Ovary (tissue), 10 donors: ENCODE measurements at places on chromosomes 16 and 17. TPM values are rescaled to one million over a fixed set of nuclear protein-coding genes. Genes with fewer than 3 reads are reported as not detected.

DNA sequence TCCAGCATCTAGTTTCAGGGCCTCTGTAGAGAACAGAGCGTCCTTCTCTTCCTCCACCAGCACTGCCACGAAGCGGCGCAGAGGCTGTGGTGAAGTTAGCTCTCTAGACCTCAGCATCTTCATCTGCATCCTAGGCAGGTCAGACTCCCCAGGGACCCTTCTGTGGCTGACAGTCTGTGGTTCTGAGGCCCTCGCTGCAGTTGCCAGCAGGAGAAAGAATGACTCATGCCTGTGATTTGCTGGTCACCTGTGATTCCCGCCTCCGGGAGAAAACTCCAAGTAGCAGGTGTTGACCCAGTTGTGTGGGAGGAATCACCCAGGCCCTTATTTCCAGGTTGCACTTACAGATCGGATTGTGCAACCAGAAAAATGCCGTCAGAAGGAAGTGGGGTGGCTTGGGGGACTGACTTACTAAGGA is 117.3 kb upstream of the CACNG5 start:
- no peaks in the 10 kb centered on the region for H3K27me3 ChIP-seq
- no peaks in the 10 kb centered on the region for H3K4me1 ChIP-seq
- DNase-seq, result no peak
- no peak overlapping the region for H3K4me3 ChIP-seq

DNA sequence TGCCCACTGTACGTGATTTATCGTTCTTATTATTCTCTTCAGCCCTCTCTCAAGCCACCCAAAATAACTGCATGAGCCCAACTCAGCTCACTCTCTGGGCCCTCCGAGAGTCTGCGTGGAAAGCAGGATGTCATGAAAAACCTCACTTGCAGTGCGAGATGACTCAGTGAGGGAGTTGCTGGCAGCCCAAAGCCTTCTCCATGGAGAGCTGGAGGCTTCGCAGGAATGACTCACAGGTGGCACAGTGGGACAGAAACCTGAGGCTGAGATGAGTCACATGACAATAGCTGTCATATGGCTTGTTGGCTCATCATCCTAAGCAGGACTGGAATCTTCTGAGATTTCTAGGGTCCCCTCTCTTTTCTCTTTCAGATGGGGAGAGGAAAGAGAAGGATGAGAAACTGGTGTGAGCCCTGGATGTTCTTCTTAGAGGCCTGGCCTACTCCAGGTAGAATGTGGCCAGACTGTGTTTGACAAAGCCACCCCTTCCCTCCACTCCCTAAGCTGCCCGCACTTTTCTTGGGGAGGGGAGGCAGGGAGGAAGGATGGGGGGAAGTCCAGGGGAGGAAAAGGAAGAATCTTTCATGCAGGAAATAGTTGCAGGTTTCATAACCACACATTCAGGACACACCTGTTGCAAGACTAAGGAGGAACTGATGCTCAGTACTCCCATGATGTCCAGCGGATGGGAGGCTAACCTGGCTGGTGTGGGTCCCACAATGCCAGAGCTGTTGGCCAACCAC is 160.6 kb upstream of the RPL38 start:
- no peak for DNase-seq
- no peak overlapping the region for H3K27ac ChIP-seq
- H3K4me3 ChIP-seq, result no peak overlapping the region
- no peaks in the 10 kb centered on the region for H3K27me3 ChIP-seq

- H3K4me3 ChIP-seq, result no peak overlapping the region
- H3K36me3 ChIP-seq, result no peaks in the 10 kb centered on the region
These were observed 2.2 kb upstream of the ATF7IP2 start for GRCh38 chr16:10383626-10384025.

- H3K36me3 ChIP-seq, result no peaks in the 10 kb centered on the region
- peak; percentile 52 for DNase-seq
- no peak overlapping the region for H3K27ac ChIP-seq
- no peak overlapping the region for H3K4me3 ChIP-seq
- H3K27me3 ChIP-seq, result no peaks in the 10 kb centered on the region
These were observed 1.2 kb upstream of the FGF11 start for GRCh38 chr17:7437950-7438614.

- no peaks in the 10 kb centered on the region for H3K36me3 ChIP-seq
- no peak overlapping the region for H3K27ac ChIP-seq
- no peak overlapping the region for H3K4me3 ChIP-seq
- DNase-seq, result no peak
- no peaks in the 10 kb centered on the region for H3K27me3 ChIP-seq
- no peaks in the 10 kb centered on the region for H3K4me1 ChIP-seq
These were observed 491.0 kb upstream of the CDH5 start for GRCh38 chr16:65875381-65876055.

- no peaks in the 10 kb centered on the region for H3K36me3 ChIP-seq
- H3K4me3 ChIP-seq, result no peak overlapping the region
- H3K27me3 ChIP-seq, result no peaks in the 10 kb centered on the region
- DNase-seq, result peak; percentile 60
These were observed 119.2 kb downstream of the RPTOR start for GRCh38 chr17:80663781-80664206.

DNA sequence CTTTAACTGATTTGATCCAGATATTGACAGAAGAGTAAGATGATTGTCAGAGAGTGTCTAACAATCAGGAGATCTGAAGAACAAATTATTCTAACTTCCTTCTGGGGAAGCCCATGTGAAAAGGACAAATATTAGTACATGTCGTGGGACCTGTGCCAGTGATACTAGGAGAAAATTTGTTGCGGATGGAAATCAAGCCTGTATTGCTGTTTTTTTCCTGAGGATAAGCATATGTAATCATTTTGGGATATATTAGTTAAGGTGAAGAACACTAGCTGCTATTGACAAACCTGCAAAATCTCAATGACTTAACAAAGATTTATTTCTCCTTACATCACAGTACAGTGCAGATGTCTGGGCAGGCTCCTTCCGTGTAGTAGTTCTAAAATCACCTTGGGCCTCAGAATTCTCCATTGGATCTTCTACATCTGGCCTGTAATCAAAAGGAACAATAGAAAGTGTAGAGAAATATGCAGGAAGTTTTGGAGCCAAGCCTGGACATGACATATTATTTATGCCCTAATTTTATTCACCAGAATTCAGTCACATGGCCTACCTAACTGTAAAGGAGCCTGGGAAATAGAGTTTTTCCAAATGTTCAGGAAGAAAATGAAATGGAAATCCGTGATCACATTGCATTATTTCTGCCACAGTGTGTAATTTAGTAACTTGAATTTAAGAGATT is 58.3 kb downstream of the CYB561 start:
- no peaks in the 10 kb centered on the region for H3K36me3 ChIP-seq
- H3K4me1 ChIP-seq, result no peaks in the 10 kb centered on the region
- no peak overlapping the region for H3K4me3 ChIP-seq
- no peak for DNase-seq
- H3K27me3 ChIP-seq, result no peaks in the 10 kb centered on the region

DNA sequence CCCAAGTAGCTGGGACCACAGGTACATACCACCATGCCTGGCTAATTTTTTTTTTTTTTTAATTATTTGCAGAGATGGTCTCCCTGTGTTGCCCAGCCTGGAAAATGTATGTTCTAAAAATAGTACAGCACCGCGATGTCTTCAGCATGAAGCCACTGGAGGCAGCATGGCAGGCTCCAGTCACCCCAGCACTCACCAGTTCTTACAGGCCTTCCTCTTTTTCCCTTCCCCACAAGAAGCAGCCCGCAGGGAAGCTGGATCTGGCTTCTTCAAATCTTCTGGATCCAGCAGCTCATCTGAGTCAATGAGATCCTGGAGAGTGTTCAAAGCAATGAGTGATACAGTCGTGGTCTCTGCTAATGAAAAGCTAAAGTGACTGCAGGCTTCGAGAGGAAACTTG is 16.2 kb downstream of the CIAPIN1 start:
- H3K27ac ChIP-seq, result no peak overlapping the region
- H3K4me1 ChIP-seq, result no peaks in the 10 kb centered on the region
- no peak overlapping the region for H3K4me3 ChIP-seq
- no peak for DNase-seq
- no peaks in the 10 kb centered on the region for H3K27me3 ChIP-seq

DNA sequence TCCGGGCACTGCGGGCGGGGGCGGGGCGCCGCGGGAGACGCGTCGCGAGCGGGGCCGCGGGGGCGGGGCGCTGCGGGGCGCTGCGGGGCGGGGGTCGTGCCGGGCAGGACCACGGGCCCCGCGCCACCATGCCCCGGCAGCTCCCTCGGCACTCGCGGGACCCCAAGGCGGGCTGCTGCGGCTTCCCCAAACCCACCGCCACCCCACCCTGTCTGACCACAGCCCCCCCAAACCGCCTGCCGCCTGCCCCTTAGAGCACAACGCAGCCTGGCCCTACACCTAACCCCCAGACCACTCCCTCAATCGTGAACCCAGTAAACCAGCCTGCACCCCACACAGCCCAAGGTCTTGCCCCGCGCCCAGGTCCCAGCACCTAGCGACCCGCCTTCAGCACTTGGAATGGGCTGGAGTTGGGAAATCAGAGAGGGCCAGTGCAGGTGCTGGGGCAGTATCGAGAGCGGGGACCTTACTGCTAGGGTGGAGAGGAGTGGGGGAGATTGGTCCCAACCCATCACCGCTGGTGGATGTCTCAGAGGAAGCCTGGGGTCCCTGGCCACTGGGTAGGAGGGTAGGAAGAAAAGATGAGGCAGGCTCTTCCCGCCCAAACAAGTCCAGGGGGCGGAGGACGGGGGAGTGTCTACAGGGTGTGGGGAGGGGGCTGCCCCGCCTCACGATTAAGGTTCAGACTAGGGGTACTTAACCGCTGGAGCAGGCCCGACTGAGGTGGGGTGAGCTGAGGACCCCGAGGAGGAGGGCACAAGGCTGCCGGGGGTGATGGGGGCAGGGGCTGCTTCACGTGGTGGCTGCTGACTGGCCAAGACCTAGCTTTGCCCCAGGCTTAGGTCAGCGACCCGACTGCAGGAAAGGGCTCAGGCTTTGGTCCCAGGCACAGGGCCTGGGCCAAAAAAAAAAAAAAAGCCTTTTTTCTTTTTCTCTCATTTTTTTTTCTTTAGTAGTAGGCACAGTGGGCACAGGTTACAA is 539 bp upstream of the VAMP2 start:
- no peaks in the 10 kb centered on the region for H3K36me3 ChIP-seq
- DNase-seq, result peak; percentile 62
- H3K27me3 ChIP-seq, result no peaks in the 10 kb centered on the region

GRCh38 chr17:39617446-39618245 is 9.1 kb upstream of the PPP1R1B start:
- H3K27ac ChIP-seq, result no peak overlapping the region
- peak; percentile 47 for DNase-seq
- H3K27me3 ChIP-seq, result no peaks in the 10 kb centered on the region

DNA sequence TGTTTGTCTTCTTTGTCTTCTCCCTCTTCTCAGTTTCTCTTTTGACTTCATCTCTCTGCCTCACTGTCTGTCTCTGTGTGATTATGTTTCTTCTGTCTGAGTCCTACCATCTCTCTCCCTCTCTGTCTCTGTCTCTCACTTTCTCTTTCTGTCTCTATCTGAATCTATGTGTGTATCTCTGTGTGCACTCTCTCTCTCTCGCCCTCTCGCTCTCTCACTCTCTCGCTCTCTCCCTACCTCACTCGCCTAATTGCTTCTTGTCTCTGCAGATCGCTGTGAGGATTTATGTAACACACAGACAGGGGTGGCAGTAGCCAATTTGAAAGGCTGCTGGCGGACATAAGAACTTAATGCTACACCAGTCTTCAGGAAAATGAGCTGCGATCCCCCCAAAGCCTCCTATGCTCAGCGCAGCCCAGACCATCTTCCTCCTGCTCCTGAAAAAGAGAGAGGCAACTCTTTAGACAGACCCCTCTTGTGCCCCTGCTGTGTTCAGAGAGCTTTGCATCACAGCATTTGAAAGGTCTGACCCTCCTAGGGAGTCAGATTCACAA is 140.9 kb downstream of the CCT6B start:
- H3K4me1 ChIP-seq, result no peaks in the 10 kb centered on the region
- no peak for DNase-seq
- no peak overlapping the region for H3K27ac ChIP-seq
- H3K4me3 ChIP-seq, result no peak overlapping the region

DNA sequence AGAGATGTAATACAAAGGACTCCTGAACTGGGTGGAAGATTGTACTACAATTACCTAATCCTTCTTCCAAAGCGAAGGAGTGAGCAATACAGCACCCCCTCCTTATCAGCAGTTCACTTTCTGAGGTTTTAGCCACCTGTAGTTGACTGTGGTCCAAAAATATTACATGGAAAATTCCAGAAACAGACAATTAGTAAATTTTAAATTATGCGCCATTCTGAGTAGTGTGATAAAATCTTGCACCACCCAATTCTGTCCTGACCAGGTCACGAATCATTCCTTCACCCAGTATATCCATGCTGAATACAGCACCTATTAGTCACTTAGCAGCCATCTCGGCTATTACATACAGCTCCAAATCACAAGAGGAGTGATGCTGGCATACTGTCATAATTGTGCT is 23.2 kb downstream of the VPS53 start:
- peaks cover 8% of the 10 kb centered on the region for H3K4me1 ChIP-seq
- no peaks in the 10 kb centered on the region for H3K36me3 ChIP-seq
- H3K27me3 ChIP-seq, result no peaks in the 10 kb centered on the region
- H3K27ac ChIP-seq, result no peak overlapping the region

- H3K4me3 ChIP-seq, result no peak overlapping the region
- H3K27ac ChIP-seq, result no peak overlapping the region
- no peaks in the 10 kb centered on the region for H3K4me1 ChIP-seq
- H3K36me3 ChIP-seq, result no peaks in the 10 kb centered on the region
These were observed 68.6 kb downstream of the CCDC182 start for GRCh38 chr17:57676543-57676942.

- no peak for DNase-seq
- no peaks in the 10 kb centered on the region for H3K36me3 ChIP-seq
- no peaks in the 10 kb centered on the region for H3K4me1 ChIP-seq
- H3K27ac ChIP-seq, result no peak overlapping the region
These were observed 9.4 kb upstream of the ENGASE start for GRCh38 chr17:79065105-79065670.

The PPY gene
- not detected for total RNA-seq

The NEUROD2 gene
- not detected for total RNA-seq

The GP2 gene
- 21.0 TPM for total RNA-seq

The SCNN1G gene
- 2.6 TPM for total RNA-seq

The SLC2A4 gene
- total RNA-seq, result 4.8 TPM

The CRYM gene
- total RNA-seq, result not detected

The MPO gene
- total RNA-seq, result 0.67 TPM

The CEP295NL gene
- 4.5 TPM for total RNA-seq

The RDM1 gene
- not detected for total RNA-seq

The TMC6 gene
- total RNA-seq, result 18.5 TPM

The PRSS36 gene
- total RNA-seq, result 1.4 TPM

The TNS4 gene
- not detected for total RNA-seq

The TBC1D3K gene
- not detected for total RNA-seq

The APOBR gene
- 0.24 TPM for total RNA-seq

The CTCF gene
- total RNA-seq, result 43.1 TPM

The HP gene
- total RNA-seq, result 32.3 TPM

The CTU2 gene
- 8.2 TPM for total RNA-seq
